Lung (tissue), 17 donors: ENCODE measurements at places on chromosomes 2 and 18. TPM values are rescaled to one million over a fixed set of nuclear protein-coding genes. Genes with fewer than 3 reads are reported as not detected.
A peak's percentile ranks its signal among the peaks of the same experiment; 100 is the strongest.

DNA sequence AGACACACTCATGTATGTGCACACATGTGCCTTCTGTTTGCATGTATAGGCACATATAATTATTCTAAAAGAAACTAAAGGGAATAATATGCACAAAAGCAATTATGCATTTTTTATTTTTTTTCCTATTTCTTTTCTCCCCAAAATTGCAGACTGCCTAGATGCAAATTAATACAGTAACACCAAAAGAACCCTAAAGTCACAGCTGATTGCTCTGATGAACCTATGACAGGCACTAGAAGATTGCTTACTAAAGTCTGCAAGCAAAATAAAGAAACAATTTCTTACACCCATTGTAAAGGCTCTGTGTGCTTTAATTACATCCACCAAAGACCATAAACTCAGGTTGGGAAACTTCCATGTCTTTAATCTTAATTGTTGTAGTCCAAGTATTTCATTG, 7.7 kb upstream of the EML4 start:
- DNase-seq = no peak

DNA sequence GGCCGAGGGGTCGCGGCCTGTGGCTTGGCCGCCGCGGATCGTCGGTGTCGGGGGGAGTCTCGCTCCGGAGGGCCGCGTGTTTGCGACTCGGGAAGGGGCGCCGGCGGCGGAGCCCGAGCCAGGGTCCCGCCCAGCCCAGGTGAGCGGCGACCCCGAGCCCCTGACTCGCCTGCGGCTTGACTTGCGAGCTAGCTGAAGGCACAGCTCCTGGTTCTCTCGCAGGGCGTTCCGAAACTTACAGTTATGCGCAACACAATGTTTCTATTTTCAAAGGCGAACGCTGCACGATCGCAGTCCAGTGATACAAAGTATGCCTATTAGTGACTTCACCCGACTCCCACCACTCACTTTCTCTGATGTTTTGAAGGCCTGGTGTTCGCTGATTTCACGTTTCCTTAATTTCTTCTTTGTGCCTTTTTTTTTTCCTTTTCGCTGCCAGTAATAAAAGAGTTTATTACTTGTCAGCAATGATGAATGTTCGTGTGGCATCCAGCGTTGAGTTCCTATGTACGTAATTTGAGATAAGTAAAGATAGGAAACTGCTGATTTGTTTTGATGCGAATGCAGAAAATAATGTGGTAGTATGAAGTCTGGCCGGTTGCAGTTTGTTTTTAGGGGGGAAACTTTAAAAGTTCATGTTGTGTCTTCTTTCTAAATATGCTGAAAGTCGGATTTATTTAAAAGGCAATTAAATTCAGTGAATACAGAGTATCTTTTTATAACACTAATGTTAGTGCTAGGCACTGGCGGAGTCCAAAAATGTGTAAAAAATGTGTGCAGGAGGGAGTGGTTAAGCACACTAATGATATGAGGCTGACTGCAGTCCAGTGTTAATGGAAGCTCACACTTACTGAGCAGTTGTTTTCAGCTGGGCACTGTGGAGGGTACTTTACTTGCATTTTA, 706 bp downstream of the UBXN2A start:
- DNase-seq = peak; percentile 20

DNA sequence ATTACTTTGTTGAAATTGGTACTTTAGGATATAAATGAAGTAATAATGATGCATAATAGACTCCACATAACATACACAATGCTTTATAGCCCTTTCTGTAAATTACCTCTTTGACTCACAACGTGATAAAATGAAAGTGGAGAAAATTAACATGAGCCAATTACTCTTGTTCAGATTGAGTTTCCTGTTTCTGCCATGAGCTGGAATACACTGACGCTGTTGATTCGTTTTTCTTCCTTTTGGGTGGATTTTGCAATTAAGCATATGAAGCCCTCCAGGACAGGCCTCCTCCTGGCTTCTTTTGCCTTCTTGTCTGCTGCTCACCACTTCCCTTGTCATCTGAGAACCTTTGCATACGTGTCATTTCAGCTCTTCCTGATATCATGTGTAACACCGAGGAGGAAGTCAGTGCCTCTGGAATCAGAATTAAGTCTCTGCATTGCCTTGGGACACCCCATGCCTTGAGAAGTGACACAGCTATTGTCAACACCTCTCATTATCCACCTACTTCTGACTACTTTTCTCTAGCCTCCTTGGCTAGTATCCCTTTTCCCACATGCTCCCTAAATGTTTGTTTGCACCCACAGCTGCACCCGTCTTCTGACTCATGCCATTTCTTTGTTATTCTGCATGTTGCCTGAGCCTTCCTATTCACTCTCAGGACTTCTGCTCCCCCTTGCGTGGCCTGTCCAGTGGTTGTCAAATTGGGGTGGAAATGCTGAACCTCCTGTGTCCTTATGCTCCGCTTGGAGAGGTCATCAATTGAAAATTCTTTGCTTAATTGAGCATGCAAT, 134.1 kb downstream of the FMNL2 start:
- DNase-seq = no peak

- no peak for DNase-seq
These were observed 28.3 kb downstream of the BARD1 start for GRCh38 chr2:214781226-214781625.

DNA sequence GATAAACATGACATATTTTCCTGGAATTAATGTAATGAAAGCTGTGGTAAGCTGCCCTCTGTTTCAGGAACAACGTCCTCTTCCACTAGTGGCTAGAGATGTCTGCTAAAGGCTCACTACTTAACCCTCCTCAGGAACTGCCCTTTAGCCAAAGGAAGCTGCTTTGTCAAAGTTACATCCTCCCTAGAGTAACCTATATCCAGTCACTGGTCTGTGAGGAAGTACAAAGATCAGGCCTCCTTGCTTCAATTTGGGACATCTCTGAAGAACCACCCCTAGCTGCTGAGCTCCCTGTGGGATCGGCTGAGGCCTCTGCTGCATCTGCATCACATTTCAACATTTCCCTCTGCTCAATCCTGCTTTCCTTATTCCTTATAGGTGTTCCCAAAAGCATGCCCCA, 107.8 kb downstream of the PRELID3A start:
- DNase-seq = no peak

DNA sequence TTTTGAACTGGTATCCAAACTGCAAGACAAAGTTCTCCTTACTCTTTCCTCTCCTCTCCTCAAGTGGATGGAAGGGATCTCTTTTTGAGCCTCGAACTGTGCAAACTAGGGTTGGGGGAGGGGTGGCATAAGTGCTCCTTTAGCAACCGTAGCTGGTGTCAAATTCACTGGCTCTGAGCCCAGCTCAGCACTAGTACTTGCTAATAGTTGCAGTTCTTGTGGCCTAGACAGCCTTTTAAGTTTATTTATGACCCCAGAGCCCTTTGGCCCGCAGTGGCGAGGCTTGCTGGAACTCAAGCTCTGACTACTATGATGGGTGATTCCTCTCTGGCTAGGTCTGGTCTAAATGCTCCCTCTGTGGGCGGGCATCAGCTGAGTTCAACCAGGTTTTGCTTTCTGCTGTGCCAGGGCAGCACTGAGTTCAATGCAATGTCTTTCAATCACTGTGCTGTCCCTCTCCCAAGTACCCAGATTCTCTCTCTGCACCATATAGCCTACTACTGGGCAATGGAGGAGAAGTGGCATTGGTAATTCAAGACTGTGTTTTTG, 528.4 kb upstream of the SYT4 start:
- peak; percentile 16 for DNase-seq

DNA sequence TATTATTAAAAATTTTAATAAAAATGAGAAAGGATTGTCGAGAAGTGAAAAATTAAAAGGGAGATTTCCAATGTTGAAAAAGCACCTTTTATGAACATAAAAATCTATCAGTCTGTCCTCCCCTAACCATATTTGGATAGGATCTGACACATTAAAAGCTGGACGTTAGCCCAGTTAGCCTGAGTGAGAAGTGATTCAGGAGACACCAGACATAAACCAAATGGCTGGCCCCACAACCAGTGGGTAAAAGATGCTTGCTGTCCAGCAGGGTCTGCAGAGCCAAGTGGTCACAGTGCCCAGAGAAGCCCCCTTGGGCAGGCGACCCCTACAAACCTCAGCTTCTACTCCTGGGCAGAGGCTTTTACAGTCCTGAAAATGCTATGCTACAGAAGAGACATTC, 253.8 kb upstream of the LYPD1 start:
- DNase-seq = peak; percentile 83

GRCh38 chr2:237159006-237159911, 73.6 kb downstream of the COPS8 start:
- no peak for DNase-seq

- DNase-seq = no peak
These were observed 27.5 kb upstream of the GBX2 start for GRCh38 chr2:236195726-236196125.

GRCh38 chr2:127597046-127597983, 48.6 kb upstream of the GPR17 start:
- DNase-seq = no peak

DNA sequence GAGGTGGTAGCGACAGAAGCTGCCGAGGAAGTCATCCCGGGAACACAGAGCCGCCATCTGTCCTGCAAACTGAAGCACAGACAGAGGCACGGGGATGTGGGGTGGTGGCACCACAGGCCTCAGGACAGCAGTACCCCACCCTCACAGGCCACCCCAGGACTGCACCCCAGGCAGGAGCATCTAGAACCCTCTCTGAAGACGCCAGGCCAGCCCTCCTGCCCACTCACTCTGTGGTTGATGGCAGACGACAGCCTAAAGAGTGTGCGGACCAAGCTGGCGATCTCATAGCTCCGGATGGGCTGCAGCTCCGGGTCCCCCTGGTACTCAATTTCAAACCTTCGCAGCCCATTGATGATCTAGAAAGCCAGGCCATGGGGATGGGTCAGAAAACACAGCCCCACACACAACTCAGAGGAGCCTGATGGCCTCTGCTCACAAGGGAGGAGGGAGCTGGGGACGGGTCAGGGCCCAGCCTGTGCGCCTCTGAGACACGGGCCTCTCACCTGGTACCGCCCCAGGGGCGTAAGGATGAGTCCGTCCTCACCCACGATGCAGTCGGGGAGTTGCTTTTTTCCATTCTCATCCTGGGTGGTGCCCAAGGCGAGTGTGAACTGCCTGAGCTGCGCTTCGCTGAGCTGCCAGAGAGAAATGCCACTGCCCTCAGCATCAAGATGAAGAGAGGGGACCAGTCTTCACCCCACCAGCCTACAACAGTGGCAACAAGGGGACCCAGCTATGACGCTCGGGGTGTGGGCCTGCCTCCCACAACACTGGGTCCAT, 8.1 kb upstream of the CCDC74B start:
- DNase-seq = no peak

DNA sequence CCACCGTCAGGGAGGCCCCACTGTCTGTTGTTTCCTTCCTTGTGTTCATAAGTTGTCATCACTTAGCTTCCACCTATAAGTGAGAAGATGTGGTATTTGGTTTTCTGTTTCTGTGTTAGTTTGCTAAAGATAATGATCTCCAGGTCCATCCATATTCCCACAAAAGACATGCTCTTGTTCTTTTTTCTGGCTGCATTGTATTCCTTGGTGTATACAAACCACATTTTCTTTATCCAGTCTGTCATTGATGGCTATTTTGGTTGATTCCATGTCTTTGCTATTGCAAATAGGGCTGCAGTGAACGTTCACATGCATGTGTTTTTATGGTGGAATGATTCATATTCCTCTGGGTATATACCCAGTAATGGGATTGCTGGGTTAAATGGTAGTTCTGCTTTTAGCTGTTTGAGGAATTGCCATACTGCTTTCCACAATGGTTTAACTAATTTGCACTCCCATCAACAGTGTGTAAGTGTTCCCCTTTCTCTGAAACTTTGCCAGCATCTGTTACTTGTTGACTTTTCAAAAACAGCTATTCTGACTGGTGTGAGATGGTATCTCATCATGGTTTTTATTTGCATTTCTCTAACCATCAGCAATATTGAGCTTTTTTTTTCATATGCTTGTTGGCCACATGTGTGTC, 156.6 kb upstream of the NOSTRIN start:
- no peak for DNase-seq

- DNase-seq = peak; percentile 6
These were observed 215.6 kb upstream of the TNP1 start for GRCh38 chr2:217075268-217076057.

DNA sequence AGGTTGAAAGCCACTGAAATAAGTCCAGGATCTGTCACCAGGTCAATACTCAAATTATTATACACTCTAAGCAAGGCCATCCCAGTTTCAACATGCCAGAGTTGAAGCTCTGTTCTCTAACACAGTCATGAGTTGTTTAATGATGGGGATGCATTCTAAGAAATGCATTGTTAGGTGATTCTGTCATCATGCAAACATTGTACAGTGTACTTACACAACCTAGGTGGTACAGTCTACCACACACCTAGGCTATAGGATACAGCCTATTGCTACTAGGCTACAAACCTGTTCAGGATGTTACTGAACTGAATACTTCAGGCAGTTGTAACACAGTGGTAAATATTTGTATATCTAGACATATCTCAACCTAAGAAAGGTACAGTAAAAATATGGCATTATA, 162.2 kb downstream of the BAZ2B start:
- no peak for DNase-seq

GRCh38 chr2:4618141-4618540, 914.8 kb downstream of the DCDC2C start:
- no peak for DNase-seq

- DNase-seq = no peak
These were observed 118.4 kb downstream of the GLI2 start for GRCh38 chr2:120854014-120854620.

- no peak for DNase-seq
These were observed 69.6 kb upstream of the BCL11A start for GRCh38 chr2:60623040-60623439.

DNA sequence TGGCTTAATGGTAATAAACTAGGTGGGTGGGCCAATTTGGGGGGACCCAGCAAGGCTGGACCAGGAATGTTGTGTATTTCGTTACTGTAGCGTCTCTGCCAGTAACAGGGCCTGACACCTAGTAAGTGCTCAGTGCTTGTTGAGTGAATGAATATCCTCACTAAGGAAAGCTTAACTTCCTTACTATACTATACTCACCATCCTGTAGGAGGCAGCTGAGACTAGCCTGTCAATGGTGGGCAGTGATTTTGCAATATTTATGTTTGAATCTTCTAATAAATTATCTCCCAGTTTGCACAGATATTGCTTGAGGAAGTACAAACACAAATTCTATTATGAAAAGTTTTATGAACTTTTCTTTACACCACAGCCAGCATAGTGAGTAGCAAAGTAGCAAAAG, 370.7 kb upstream of the SYT4 start:
- no peak for DNase-seq

- DNase-seq = no peak
These were observed 89.5 kb downstream of the TMEM185B start for GRCh38 chr2:120133572-120134244.

- DNase-seq = peak; percentile 90
These were observed 28.8 kb downstream of the SNORC start for GRCh38 chr2:232898592-232899543.

LIPG gene
- 12.5 TPM for total RNA-seq

CRYGC gene
- not detected for total RNA-seq

NEURL3 gene
- total RNA-seq = 1.1 TPM

GPR155 gene
- total RNA-seq = 3.3 TPM

ALLC gene
- not detected for total RNA-seq

MAL gene
- total RNA-seq = 19.0 TPM

BCL2 gene
- total RNA-seq = 8.6 TPM

C2orf15 gene
- total RNA-seq = 3.6 TPM

LIPT1 gene
- 11.0 TPM for total RNA-seq

LNPK gene
- 48.2 TPM for total RNA-seq
